Neural progenitor cell (in vitro differentiated cells): ENCODE measurements at places on chromosomes 7 and 10.
A peak's percentile ranks its signal among the peaks of the same experiment; 100 is the strongest.

- no peak overlapping the region for H3K27ac ChIP-seq
- H3K36me3 ChIP-seq = no peaks in the 10 kb centered on the region
- H3K4me1 ChIP-seq = peaks cover 3% of the 10 kb centered on the region
- peaks cover 18% of the 10 kb centered on the region for H3K27me3 ChIP-seq
- no peak overlapping the region for H3K4me3 ChIP-seq
Observed at GRCh38 chr10:69703766-69704630, 74.0 kb downstream of the FAM241B start.

GRCh38 chr7:55567571-55567970 is 4.7 kb downstream of the VOPP1 start:
- H3K36me3 ChIP-seq = no peaks in the 10 kb centered on the region
- no peak overlapping the region for H3K4me3 ChIP-seq
- H3K4me1 ChIP-seq = peaks cover 41% of the 10 kb centered on the region
- no peak overlapping the region for H3K27ac ChIP-seq
- H3K27me3 ChIP-seq = peaks cover 1% of the 10 kb centered on the region

- H3K36me3 ChIP-seq = no peaks in the 10 kb centered on the region
- H3K27me3 ChIP-seq = no peaks in the 10 kb centered on the region
- H3K4me1 ChIP-seq = no peaks in the 10 kb centered on the region
- H3K4me3 ChIP-seq = no peak overlapping the region
Observed at GRCh38 chr10:80184291-80184690, 21.0 kb downstream of the ANXA11 start.

DNA sequence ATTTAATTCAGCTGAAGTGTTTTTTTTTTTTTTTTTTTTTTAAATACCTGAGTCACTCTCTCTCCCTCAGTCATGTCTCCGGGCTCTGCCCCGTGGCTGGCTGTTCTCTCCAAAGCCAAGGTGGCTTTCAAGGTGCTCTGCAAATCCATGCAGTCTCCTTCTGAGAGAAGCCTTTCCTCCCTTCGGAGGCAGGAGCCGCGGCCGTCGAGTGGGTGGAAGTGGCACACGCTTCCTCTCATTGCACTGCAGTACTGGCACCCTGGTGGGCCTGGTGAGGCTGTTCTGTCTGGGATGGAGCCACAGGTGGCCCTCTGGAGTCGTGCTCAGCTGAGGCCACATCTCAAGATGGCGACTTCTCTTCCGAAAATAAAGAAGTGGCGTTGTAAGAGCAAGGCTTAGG is 221.8 kb downstream of the GLRX3 start:
- no peak overlapping the region for H3K27ac ChIP-seq
- H3K4me1 ChIP-seq = no peaks in the 10 kb centered on the region
- no peaks in the 10 kb centered on the region for H3K27me3 ChIP-seq
- no peaks in the 10 kb centered on the region for H3K36me3 ChIP-seq

- peaks cover 9% of the 10 kb centered on the region for H3K4me1 ChIP-seq
- no peak overlapping the region for H3K4me3 ChIP-seq
- no peaks in the 10 kb centered on the region for H3K36me3 ChIP-seq
Observed at GRCh38 chr10:98370831-98371820, 43.9 kb downstream of the PYROXD2 start.

- H3K27me3 ChIP-seq = no peaks in the 10 kb centered on the region
- H3K27ac ChIP-seq = no peak overlapping the region
- peaks cover 35% of the 10 kb centered on the region for H3K4me1 ChIP-seq
- no peaks in the 10 kb centered on the region for H3K36me3 ChIP-seq
Observed at GRCh38 chr10:50510517-50511473, 113.0 kb downstream of the SGMS1 start.

GRCh38 chr7:117731455-117731854 is 141.8 kb downstream of the CTTNBP2 start:
- H3K4me1 ChIP-seq = peaks cover 30% of the 10 kb centered on the region
- H3K36me3 ChIP-seq = peaks cover 16% of the 10 kb centered on the region
- no peaks in the 10 kb centered on the region for H3K27me3 ChIP-seq
- H3K27ac ChIP-seq = no peak overlapping the region
- no peak for DNase-seq
- no peak overlapping the region for H3K4me3 ChIP-seq

DNA sequence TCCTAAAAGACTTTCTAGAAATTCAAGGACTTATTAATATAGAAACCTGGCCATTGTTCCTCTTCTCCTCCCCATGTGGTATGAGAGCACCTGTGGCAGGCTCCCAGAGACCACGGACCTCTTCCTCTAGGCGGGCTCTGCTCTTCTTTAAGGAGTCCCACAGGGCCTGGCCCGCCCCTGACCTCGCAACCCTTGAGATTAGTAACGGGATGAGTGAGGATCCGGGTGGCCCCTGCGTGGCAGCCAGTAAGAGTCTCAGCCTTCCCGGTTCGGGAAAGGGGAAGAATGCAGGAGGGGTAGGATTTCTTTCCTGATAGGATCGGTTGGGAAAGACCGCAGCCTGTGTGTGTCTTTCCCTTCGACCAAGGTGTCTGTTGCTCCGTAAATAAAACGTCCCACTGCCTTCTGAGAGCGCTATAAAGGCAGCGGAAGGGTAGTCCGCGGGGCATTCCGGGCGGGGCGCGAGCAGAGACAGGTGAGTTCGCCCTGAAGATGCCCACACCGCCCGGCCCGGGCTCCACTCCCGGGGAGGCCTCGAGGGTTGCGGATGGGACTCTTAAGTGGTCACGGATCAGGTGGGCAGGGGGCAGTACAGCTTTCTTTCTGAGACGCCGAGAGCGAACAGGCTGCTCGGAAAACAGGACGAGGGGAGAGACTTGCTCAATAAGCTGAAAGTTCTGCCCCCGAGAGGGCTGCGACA is at the start of gene SLC26A4:
SLC26A4 (plus strand) TSS at position 448 of the 700 bp plus-strand sequence. CDS start 814 bp downstream, outside the sequence.
- no peaks in the 10 kb centered on the region for H3K36me3 ChIP-seq
- peaks cover 98% of the 10 kb centered on the region for H3K27me3 ChIP-seq
- H3K4me3 ChIP-seq = peak within 1 kb of the TSS; percentile 52
- peak; percentile 55 for DNase-seq
- H3K4me1 ChIP-seq = peaks cover 13% of the 10 kb centered on the region
